ENCODE measurements at places on chromosomes 16 and 17.

DNA sequence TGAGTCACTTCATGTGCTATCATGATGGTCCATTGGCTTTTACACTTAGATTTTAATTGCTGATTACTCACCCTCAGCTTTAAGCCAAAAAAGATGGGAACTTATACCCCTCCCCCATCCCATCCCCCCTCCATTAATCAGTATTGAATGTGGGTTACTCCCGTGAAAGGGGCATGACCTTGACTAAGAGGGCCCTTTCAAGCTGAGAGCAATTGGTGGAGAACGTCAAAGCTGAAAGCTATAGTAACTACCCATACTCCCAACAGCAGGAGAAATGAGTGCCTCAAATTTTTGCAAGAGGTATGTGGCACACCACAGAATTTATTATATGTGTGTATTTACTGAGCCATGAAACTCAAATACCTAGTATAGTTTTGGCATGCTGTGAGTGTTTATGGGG, 99.7 kb upstream of the CDH8 start:
- DNase-seq = no peak

DNA sequence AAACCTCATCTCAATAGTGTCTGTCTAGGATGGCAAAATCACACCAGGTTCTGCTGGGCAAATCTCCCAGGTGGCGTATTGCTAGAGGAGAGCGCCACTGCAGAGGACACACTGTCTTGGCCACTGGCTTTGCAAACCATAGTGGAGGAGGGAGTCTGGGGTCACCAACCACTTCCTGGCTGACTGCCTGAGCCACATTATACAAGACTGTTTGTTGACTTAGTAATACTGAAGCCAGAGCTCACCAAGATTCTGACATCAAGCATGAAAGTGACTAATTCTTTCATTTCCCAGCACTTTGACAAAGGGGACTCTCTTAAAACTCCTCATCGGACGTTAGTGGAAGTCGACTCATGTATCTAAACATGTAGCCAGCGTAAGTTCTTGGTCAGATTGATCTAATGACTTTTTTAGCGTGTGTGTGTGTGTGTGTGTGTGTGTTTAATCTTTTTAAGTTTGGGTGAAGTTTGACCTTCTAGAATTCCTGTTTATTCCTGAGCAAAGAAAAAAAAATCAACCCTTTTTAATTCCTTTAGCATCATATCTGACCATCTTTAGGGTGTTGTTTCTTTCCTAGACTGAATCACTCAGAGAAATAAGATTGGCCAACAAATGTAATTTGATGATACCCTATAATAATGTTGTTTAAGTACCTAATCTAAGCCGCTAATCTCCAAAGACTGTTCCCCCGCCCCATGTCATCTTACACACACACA, 13.7 kb downstream of the PITPNC1 start:
- DNase-seq = peak; percentile 71

- DNase-seq = peak; percentile 40
Observed at GRCh38 chr16:10895053-10895946, 18.3 kb downstream of the CIITA start.

GRCh38 chr16:58035356-58036170, 10.0 kb downstream of the MMP15 start:
- no peak for DNase-seq

- no peak for DNase-seq
Observed at GRCh38 chr17:21200590-21201297, 13.2 kb downstream of the TMEM11 start.

- DNase-seq = no peak
Observed at GRCh38 chr17:56034197-56034635, 119.1 kb upstream of the ANKFN1 start.

GRCh38 chr16:77335652-77336234, 99.1 kb downstream of the ADAMTS18 start:
- no peak for DNase-seq

DNA sequence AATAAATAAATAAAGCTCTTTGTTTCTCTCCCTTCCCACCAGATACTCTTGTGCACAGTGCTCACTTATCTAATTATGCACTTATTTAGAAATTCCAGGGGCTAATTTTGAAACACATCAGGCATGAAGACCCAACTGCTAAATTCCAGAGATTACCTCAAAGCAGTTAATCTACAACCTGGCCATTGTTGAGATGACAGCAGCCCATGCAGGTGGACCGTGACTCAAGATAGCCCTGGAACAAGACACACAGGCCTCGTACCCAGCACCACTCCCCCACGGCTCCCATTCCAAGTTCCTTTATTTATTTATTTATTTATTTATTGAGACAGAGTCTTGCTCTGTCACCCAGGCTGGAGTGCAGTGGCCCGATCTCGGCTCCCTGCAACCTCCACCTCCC, 60.1 kb upstream of the NPEPPS start:
- no peak for DNase-seq

DNA sequence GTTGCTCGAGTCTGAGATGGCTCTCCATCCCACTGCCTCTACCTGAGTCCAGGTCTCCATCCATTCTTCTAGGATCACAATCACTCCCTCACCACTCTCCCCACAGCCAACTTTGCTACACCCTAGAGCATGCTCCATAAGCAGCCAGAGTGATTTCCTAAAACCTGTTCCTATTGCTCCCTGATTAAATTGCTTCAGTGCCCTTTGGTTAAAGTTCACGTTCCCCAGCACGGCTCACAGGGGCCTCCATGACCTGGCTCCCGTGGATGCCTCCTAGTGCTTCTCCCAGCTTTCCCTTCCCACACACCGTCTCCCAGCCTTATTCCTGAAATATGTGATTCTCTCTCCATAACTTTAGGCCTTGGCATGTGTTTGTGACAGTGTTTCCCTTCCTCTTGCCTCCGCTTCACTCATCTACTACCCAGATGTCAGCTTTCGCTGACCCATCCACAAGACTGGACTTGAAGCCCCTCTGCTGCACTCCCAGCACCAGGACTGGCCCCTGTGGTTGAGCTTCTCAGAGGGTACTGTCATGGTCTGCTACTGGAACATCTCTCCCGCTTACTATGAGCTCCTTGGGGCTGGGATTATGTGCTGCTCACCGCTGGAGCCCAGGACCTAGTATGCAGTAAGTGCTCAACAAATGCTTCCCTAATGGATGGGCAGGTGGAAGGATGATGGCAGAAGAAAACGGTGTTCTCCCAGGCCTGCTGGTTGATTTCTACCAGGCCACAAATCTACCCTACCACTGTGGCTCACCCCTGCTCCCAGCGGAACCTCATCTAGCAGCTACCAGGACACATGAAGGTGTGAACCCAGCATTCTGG, 17.9 kb downstream of the MYO18A start:
- DNase-seq = no peak

GRCh38 chr16:17345043-17345442, 125.7 kb downstream of the XYLT1 start:
- no peak for DNase-seq

- DNase-seq = peak; percentile 36
Observed at GRCh38 chr17:20010099-20010863, 1.1 kb downstream of the SPECC1 start.

GRCh38 chr17:6670999-6671398, 19.4 kb downstream of the C17orf100 start:
- DNase-seq = no peak

GRCh38 chr17:75853433-75853832, 1.7 kb downstream of the WBP2 start:
- DNase-seq = no peak

GRCh38 chr16:1972490-1972877, 631 bp downstream of the TBL3 start:
- DNase-seq = no peak

DNA sequence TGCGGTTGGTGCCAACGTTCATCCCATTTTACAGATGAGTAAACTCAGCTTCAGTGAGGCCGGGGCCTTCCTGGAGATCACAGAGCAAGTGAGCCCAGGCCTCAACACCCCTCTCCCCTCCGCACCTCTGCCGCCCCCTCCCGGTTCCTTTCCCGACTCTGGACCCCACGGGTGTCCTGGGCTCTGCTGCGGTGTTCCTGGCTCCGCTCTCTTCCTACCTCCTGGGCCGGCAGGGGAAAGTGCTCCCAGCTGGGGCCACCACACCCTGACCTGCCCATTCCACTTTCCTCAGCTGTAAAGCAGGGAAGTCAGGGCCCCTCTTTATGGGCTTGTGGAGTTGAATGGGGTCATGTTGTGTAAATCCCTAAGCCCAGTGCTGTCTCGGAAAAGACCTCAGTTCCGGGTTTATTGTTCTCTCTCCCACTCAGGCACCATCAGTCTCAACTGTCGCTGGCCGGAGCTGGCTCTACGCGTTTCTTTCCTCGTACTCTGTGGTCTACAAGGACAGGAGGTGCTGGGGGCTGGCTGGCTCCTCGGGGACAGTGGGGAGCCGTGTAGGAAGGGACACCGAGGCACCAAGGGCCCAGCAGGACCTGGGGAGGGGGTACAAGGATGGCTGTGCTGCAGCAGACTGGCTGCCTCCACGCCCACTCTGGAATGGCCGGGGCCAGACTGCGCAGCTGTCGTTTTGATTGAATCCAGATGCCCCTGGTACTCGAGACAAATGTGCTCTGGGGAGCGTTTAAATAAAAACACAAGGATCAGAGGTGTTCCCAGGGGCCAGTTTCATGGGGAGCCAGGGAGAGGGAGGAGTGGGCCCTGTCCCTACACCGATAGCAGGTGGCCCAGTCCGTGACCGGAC, 21.7 kb upstream of the ACSF3 start:
- no peak for DNase-seq

GRCh38 chr17:55704401-55704800, 18.3 kb downstream of the TMEM100 start:
- no peak for DNase-seq

DNA sequence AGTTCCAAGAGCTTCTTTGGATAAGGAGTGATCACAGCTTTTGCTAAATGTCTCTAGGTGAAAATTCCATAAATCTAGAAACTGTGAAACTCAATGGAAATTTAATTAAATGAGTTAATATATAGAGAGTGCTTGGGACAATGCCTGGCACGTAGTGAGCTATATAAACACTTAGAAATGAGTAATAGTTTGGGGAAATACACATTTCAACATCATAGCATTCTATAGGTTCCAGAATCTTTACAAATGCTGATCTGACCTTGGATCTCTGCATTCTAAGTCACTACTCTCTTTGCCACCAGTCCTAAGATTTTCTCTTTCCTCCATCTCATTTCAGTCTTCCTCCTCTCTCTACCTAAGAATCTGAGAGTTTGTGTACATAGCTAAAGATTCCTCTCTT, 175.6 kb downstream of the SOX9 start:
- DNase-seq = no peak

DNA sequence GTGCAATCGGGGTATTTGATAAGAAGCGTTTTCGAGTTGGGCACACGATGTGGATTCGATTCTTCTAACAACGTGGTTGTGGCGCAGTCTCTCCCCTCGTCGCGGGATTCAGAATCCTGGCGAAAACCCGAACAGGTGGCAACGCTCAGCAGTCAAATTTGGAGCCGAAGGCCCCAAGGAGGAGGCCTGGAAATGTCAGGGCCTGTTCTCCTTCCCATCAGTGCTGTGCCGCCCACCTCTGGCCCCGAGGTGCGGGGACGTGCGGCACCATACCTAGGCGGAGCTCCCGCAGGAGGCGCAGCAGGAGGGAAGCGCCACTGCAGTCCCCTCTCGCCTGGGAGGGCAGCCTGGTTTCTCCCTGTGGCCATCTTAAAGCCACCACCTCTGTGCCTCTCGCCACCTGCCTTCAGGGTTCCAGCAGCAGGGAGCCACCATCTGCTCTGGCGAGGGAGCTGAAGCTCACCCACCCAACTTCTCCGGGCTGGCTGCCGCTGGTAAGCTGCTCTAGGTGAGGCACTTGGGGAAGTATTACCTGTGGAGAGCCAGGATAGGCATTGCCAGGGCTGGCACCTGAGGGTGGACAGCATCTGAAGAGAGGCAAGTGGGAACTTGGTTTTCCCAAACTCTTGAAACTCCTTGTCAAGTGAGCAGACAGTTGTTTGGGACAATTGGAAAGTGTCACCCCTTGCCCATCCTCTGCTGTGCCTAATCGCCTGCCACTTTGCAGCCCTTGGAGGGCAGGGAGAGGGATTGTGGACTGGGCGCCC, 2.6 kb upstream of the AATF start:
- no peak for DNase-seq

DNA sequence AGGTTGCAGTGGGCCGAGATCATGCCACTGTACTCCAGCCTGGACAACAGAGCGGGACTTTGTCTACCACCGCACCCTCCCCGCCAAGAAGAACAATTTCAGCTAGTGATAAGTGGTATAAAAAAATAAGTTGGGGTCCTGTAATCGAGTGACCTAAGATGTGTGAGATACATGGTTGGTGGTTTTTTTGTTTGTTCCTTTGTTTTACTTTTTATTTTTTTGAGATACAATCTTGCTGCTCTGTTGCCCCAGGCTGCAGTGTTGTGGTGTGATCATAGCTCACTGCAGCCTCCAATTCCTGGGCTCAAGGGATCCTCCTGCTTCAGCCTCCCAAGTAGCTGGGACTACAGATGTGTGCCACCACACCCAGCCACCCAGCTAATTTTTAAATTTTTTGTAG, 58.7 kb downstream of the PITPNC1 start:
- DNase-seq = no peak

DNA sequence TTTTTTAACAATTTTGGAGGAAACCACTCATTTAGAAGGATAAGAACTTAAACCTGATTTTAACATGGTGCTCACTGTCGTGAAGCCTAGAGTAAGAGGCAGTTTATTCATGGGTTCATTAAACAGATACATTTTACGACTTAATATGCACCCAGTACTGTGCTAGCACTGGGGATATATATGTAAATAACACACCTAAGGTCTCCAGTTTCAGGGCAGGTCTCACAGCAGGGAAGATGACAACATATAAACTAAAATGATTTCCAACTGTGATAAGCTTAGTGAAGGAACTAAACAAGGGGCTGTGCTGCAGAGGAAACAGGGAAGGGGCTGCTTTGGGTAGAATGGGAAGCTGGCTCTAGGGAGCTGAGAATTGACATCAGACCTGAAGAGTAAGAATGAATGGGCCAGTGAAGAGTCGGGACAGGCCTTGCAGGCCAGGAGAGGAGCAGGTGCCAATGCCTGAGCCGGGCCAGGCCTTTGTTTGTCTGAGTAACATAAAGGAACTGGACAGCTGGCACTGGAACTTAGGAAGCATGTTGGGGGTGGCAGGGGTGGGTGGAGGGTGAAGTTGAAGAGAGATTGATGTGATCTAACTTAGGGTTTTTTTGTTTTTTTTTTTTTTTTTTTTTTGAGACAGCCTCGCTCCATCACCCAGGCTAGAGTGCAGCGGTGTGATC, 12.1 kb downstream of the NT5M start:
- no peak for DNase-seq

GRCh38 chr17:76417499-76418143, 33.2 kb downstream of the SPHK1 start:
- DNase-seq = no peak

GRCh38 chr17:4931963-4932362, at the start of gene GP1BA:
TSS of gene GP1BA (plus strand) at chr17:4932277. CDS start at chr17:4932605, 328 bp downstream.
- DNase-seq = no peak

DNA sequence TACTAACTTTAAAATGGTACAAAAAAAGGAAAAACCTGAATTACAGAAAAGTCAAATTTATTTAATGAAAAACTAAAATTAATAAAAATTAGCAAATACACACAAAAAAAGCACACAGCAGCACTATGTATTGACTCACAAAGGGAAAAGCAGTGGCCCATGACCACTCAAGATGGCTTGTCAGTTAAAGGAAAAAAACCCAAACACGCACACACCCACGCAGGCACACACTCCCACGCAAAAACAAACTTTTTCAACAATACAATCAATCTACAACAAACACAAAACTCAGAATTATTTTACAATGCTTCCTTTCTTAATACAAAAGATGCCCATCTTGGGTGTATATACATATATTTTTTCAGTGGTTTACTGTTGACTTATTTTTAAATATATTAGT, 24.2 kb downstream of the SIAH1 start:
- no peak for DNase-seq

- DNase-seq = no peak
Observed at GRCh38 chr17:46009681-46010596, 10.9 kb downstream of the STH start.

GRCh38 chr17:42484304-42484703, 25.6 kb downstream of the ATP6V0A1 start:
- peak; percentile 74 for DNase-seq
